ENCODE measurements at places on chromosomes 3 and 15. TPM values are rescaled to one million over a fixed set of nuclear protein-coding genes. Genes with fewer than 3 reads are reported as not detected.
A peak's percentile ranks its signal among the peaks of the same experiment; 100 is the strongest.

TMEM212 gene
- not detected for total RNA-seq

SELENOT gene
- total RNA-seq: 67.9 TPM

CIDEC gene
- total RNA-seq: not detected

SEMA5B gene
- total RNA-seq: 1.3 TPM

CKMT1A gene
- total RNA-seq: not detected

NR1I2 gene
- total RNA-seq: not detected

GOLGA8G gene
- not detected for total RNA-seq

TMC3 gene
- total RNA-seq: not detected

ISG20 gene
- total RNA-seq: 8.4 TPM

CPN2 gene
- total RNA-seq: not detected

DNA sequence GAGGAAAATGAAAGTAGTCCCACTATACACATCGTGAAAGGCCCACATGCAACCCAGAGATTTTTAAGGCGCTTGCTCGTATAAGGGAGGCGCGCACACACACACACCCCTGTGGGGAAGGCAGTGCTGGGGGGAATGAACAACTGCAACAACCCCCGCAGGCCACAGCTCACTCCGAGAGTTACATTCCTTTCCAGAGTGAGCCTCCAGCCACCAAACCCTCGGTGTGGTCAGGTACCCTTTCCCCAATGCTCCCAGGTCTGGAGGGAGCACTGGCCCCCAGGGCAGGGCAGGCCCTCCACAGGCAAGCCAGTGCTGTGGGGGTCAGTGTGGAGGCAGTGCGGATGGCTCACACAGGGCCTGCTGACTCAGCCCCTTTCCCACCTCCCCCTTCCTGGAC is 115.6 kb downstream of the OCA2 start:
- H3K4me1 ChIP-seq: peaks cover 5% of the 10 kb centered on the region
- H3K36me3 ChIP-seq: no peaks in the 10 kb centered on the region
- H3K27ac ChIP-seq: no peak overlapping the region
- H3K27me3 ChIP-seq: no peaks in the 10 kb centered on the region
- no peak overlapping the region for H3K4me3 ChIP-seq

GRCh38 chr3:14874784-14875183 is 56.0 kb downstream of the FGD5 start:
- peaks cover 27% of the 10 kb centered on the region for H3K27me3 ChIP-seq
- no peak for DNase-seq
- no peak overlapping the region for H3K4me3 ChIP-seq
- H3K36me3 ChIP-seq: no peaks in the 10 kb centered on the region
- H3K4me1 ChIP-seq: no peaks in the 10 kb centered on the region

GRCh38 chr15:65303687-65304380 is 643 bp upstream of the RNU5B-1 start:
- H3K36me3 ChIP-seq: no peaks in the 10 kb centered on the region
- H3K27me3 ChIP-seq: no peaks in the 10 kb centered on the region
- DNase-seq: no peak
- peaks cover 24% of the 10 kb centered on the region for H3K4me1 ChIP-seq
- peak overlapping the region; percentile 98 for H3K27ac ChIP-seq

DNA sequence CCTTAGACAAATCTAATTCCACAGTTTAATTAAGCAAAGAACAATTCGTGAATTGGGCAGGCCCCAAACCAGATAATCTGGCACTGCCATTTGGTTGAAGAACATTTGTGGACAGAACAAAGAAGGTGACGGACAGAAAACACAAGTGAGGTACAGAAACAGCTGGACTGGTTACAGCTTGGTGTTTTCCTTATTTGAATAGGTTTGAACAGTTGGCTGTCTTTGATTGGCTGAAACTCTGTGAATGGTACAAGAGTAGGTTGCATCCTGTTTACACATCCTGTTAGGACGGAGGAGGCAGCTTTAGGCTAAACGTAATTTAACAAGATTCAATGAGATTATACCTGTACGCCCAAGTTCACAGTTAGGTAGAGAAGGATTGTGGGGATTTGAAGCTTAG is 114.4 kb downstream of the LPP start:
- peaks cover 45% of the 10 kb centered on the region for H3K4me1 ChIP-seq
- no peak for DNase-seq
- no peak overlapping the region for H3K4me3 ChIP-seq
- no peaks in the 10 kb centered on the region for H3K27me3 ChIP-seq
- H3K36me3 ChIP-seq: no peaks in the 10 kb centered on the region

GRCh38 chr15:76464247-76464646 is 127.7 kb downstream of the ISL2 start:
- no peaks in the 10 kb centered on the region for H3K27me3 ChIP-seq
- no peaks in the 10 kb centered on the region for H3K4me1 ChIP-seq
- H3K36me3 ChIP-seq: peaks cover 23% of the 10 kb centered on the region
- H3K4me3 ChIP-seq: no peak overlapping the region

GRCh38 chr3:13594991-13595421 is 46.1 kb downstream of the FBLN2 start:
- no peak overlapping the region for H3K27ac ChIP-seq
- H3K36me3 ChIP-seq: peaks cover 12% of the 10 kb centered on the region
- H3K4me3 ChIP-seq: no peak overlapping the region
- no peak for DNase-seq

DNA sequence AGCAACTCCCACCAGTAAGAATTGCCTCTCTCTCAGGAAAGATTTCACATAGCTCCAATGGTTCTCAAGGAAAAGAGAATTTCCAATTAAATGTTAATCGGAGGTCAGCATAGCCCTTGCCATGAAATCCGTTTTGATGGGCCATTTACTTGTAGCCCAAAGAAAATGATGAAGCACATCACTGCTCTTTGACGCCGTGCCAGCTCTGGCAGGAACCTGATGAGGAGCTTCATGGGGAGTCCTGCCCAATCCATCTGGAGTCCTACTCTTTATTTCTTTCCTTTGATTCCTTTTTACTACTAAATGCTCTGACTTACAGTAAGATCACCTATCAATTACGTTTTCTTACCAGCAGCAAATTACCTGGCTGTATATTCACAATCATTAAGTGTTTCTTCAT is 84.7 kb downstream of the FGF12 start:
- no peaks in the 10 kb centered on the region for H3K4me1 ChIP-seq
- no peak overlapping the region for H3K27ac ChIP-seq
- no peak overlapping the region for H3K4me3 ChIP-seq
- H3K36me3 ChIP-seq: no peaks in the 10 kb centered on the region

GRCh38 chr3:102060814-102061213 is 211.5 kb downstream of the NFKBIZ start:
- H3K36me3 ChIP-seq: peaks cover 2% of the 10 kb centered on the region
- no peaks in the 10 kb centered on the region for H3K27me3 ChIP-seq
- no peak overlapping the region for H3K27ac ChIP-seq
- no peaks in the 10 kb centered on the region for H3K4me1 ChIP-seq

DNA sequence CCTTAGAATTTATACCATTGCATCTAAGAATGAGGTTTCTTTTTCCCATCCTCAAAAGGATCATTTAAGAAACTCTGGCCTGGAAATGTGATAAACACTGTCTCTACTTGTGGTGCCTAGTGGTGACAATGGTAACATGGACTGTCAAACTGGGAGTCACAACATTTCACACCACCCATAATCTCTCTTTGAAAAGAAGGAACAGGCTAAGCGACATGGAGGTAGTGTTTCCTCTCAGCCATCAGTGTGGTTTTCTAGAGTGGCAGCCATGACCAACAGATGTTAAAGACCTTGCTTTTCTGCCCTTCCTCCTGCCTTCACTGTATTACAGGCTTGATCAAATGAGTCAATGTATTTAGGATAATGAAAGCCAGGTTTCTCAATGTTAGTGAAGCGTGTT is 283.1 kb upstream of the STAC start:
- H3K27me3 ChIP-seq: no peaks in the 10 kb centered on the region
- H3K36me3 ChIP-seq: no peaks in the 10 kb centered on the region
- no peak for DNase-seq
- no peak overlapping the region for H3K27ac ChIP-seq

DNA sequence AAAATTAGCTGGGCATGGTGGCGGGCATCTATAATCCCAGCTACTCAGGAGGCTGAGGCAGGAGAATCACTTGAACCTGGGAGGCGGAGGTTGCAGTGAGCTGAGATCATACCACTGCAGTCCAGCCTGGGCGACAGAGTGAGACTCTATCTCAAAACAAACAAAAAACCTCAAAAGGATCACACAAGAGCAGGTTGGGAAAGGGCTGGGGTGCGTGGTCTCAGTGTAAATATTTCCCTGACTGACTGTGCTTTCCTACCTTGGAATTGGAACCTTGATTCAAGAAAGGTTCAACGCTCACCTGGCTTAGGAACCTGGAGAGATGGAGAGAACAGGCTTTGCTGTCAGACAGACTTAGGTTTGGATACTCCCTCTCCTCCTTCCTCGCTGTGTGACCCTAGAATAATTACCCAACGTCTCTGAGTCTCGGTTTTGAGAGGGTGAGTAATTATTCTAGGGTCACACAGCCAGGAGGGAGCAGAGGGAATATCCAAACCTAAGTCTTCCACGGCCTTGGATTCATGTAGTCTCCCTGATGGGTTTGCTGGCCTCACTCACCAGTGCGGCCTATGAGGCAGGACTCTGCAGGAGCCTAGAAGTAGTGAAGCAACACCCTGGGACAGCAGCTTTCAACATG is 24.6 kb downstream of the CYP19A1 start:
- no peaks in the 10 kb centered on the region for H3K36me3 ChIP-seq
- no peak for DNase-seq
- H3K27ac ChIP-seq: no peak overlapping the region
- H3K27me3 ChIP-seq: peaks cover 29% of the 10 kb centered on the region

- peaks cover 25% of the 10 kb centered on the region for H3K4me1 ChIP-seq
- peaks cover 10% of the 10 kb centered on the region for H3K36me3 ChIP-seq
- peak overlapping the region; percentile 77 for H3K4me3 ChIP-seq
- DNase-seq: no peak
Measured at GRCh38 chr15:82047453-82048400, 1.9 kb upstream of the MEX3B start.

- H3K36me3 ChIP-seq: no peaks in the 10 kb centered on the region
- no peaks in the 10 kb centered on the region for H3K27me3 ChIP-seq
- H3K27ac ChIP-seq: no peak overlapping the region
- H3K4me3 ChIP-seq: no peak overlapping the region
- DNase-seq: no peak
- no peaks in the 10 kb centered on the region for H3K4me1 ChIP-seq
Measured at GRCh38 chr3:3853544-3853943, 54.3 kb downstream of the LRRN1 start.

DNA sequence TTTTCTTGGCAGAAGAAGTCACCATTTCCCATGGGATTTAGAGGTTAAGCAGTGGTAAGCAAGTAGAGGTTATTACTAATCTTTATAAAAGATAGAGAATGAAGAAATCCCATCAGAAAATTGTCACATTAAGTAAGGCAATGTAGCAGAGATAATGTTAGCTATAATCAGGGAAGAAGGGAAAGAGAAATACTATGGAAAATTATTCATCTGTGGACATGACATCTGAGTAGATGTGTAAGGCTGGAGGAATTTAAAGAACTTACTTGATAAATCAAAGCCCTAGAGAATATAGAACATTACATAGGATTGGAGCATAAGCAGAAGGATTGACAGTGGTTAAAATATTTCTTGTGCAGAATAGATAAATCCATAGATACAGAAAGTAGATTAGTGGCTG is 553.1 kb upstream of the CBLB start:
- peaks cover 38% of the 10 kb centered on the region for H3K4me1 ChIP-seq
- no peaks in the 10 kb centered on the region for H3K27me3 ChIP-seq
- DNase-seq: no peak
- no peak overlapping the region for H3K4me3 ChIP-seq
- peaks cover 2% of the 10 kb centered on the region for H3K36me3 ChIP-seq
- peak overlapping the region; percentile 64 for H3K27ac ChIP-seq

All from osteocyte (in vitro differentiated cells).